HCT116 (cell line): ENCODE measurements at places on chromosomes 16 and 17. TPM values are rescaled to one million over a fixed set of nuclear protein-coding genes. Genes with fewer than 3 reads are reported as not detected.
A peak's percentile ranks its signal among the peaks of the same experiment; 100 is the strongest.

GRCh38 chr17:41811549-41812380 is at the start of gene P3H4:
Gene P3H4 (minus strand): TSS chr17:41811949. CDS start chr17:41811915, 34 bp downstream.
- no peaks in the 10 kb centered on the region for H3K27me3 ChIP-seq
- no peaks in the 10 kb centered on the region for H3K36me3 ChIP-seq
- peaks cover 10% of the 10 kb centered on the region; the same call in 1 of the 2 replicates for H3K4me1 ChIP-seq

DNA sequence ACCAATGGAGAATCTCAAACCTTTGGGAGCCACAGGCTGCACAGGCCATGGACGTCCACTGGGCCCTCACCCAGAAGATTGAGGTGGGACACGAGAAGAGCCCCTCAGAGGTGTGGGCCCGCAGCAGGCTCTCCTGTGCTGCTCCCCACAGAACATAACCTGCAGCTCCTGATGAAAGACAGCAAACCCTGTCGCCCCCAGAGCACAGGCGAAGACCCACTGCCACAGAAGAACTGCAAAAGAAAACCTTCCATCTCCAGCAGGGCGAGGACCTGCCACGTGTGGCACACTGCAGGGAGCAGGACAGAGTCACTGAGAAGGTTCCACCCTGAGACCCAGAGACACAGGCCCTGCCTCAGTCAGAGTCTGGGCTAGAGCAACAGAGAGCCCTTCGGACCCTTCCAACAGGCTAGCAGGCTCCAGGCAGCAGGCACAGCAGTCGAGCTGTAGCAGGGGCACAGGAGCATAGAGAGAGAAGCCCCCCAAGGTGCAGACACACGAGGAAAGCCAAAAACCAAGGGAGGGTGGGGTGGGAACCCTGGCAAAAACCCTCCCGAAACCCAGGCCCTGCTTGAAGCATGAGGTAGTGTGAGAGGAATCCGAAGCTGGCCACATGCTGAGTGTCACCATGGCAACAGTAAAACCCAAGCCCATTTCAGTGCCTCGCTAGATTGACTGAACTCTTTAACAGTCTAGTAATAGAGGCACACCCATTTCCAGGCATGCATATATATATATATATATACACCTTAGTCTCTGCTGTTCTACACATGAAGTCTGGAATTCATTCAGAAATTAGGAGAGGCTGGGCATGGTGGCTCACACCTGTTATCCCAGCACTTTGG is 60.0 kb upstream of the CHMP6 start:
- H3K27ac ChIP-seq = no peak overlapping the region
- H3K4me3 ChIP-seq = no peak overlapping the region
- H3K36me3 ChIP-seq = no peaks in the 10 kb centered on the region
- H3K4me1 ChIP-seq = peaks cover 6% of the 10 kb centered on the region; the same call in 1 of the 2 replicates
- no peaks in the 10 kb centered on the region for H3K27me3 ChIP-seq
- peak; percentile 12 for DNase-seq

DNA sequence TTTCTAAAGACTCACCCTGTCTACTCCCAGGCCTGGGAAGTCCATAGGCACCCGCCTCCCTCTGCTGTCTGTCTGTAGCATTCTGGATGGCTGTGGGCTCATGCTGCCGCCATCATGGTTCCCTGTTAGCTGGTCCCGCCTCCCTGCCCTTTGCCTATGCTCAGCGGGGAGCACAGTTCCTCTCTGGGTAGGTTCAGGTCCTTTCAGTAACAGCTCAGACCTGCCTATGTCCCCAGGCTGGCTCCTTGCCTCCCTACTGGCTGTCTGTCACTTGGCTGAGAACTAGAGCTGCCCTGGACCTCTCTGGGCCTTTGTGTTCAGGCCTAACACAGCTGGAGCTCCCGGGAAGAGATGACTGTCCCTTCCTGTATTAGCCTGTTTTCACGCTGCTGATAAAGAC is 317.9 kb downstream of the SNX29 start:
- H3K27ac ChIP-seq = no peak overlapping the region
- no peaks in the 10 kb centered on the region for H3K36me3 ChIP-seq
- H3K4me3 ChIP-seq = no peak overlapping the region
- no peaks in the 10 kb centered on the region for H3K27me3 ChIP-seq
- DNase-seq = no peak
- H3K4me1 ChIP-seq = no peaks in the 10 kb centered on the region

DNA sequence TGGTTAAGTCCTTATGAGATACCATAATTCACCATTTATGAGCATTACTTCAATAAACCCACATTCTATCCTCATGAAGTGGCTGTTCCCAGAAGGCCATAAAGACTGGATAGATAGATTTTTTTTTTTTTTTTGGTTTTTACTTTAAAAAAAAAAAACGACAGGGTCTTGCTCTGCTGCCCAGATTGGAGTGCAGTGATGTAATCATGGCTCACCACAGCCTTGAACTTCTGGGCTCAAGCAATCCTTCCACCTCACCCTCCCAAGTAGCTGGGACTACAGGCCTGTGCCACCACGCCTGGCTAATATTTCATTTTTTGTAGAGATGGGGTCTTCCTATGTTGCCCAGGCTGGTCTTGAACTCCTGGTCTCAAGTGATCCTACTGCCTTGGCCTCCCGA is 102.3 kb downstream of the XYLT1 start:
- H3K4me3 ChIP-seq = no peak overlapping the region
- H3K4me1 ChIP-seq = 0 out of 2 replicates have a peak, but pooled peaks cover 3% of the 10 kb centered on the region
- H3K27me3 ChIP-seq = peaks cover 12% of the 10 kb centered on the region; the same call in 1 of the 2 replicates

DNA sequence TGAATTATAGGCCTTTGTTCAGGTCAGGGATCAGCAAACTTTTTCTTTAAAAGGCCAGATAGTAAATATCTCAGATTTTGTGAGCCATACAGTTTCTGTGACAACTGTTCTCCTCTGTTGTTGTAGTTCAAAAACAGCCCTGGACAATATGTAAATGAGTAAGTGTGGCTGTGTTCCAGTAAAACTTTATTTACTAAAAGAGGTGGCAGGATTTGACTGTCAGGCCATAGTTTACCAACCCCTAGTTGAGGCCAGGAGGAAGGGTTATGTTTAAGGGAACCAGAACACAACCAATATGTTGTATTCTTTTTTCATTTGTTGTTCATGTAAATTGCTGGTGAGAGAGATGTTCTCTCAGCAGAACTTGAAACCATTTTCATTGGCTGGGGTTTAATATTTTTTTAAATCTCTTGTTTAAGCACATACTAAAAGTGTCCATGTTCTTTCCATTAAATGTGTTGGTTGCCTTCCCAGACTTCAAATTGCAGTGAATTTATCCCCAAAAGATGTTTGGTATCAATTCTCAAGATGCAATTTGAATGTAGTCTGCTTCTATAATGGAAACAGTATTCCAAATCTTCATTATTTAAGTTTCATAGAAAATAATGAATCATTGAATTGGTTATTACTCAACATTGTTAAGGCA is 260.3 kb downstream of the FTO start:
- no peaks in the 10 kb centered on the region for H3K4me1 ChIP-seq
- DNase-seq = no peak
- no peaks in the 10 kb centered on the region for H3K36me3 ChIP-seq
- no peaks in the 10 kb centered on the region for H3K27me3 ChIP-seq
- H3K4me3 ChIP-seq = no peak overlapping the region

DNA sequence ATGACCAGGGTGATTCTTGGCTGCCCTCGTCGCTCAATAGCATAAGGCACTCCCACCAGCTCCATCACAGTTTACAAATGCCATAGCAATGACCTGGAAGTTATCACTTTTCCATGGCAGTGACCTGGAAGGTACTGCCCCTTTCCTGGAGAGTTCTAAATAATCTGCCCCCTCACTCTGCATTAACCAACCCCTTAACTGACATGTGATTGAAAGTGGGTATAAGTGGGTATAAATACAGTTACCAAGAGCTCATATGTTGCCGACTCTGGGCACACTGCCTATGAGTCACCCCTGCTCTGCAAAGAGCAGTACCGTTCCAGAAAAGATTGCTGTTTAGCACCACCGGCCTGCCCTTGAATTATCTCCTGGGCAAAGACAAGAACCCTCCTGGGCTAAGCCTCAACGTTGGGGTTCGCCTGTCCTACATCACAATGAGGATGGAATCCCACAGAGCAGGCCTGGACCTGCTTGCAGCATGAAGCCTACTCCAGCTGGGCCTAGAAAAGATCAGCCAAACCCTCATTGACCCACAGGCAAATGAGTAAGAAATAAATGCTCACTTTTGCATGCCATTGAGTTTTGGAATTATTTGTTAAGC is 95.2 kb upstream of the SEC14L1 start:
- no peak overlapping the region for H3K4me3 ChIP-seq
- H3K27me3 ChIP-seq = no peaks in the 10 kb centered on the region
- DNase-seq = no peak
- peaks cover 5% of the 10 kb centered on the region for H3K4me1 ChIP-seq
- H3K27ac ChIP-seq = no peak overlapping the region

DNA sequence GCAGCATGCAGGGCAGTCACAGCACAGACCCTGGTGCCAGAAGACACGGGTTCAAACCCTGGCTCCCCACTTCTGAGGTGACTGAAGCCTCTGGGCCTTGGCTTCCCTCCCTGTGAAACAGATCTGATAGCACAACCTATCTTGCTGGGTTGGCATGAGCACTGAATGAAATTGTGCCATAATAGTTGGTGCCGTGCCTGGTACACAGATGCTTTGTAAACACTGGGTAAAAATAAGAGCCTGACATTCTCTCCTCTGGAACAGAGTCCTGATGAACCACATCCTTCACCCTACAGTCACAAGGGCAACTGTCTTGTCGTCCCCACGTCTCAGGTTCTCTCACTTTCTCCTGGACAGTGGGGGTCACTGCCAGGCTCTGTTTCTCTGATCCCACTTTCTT is 35.7 kb downstream of the NOS2 start:
- no peaks in the 10 kb centered on the region for H3K36me3 ChIP-seq
- H3K27ac ChIP-seq = no peak overlapping the region
- no peak overlapping the region for H3K4me3 ChIP-seq
- DNase-seq = no peak

DNA sequence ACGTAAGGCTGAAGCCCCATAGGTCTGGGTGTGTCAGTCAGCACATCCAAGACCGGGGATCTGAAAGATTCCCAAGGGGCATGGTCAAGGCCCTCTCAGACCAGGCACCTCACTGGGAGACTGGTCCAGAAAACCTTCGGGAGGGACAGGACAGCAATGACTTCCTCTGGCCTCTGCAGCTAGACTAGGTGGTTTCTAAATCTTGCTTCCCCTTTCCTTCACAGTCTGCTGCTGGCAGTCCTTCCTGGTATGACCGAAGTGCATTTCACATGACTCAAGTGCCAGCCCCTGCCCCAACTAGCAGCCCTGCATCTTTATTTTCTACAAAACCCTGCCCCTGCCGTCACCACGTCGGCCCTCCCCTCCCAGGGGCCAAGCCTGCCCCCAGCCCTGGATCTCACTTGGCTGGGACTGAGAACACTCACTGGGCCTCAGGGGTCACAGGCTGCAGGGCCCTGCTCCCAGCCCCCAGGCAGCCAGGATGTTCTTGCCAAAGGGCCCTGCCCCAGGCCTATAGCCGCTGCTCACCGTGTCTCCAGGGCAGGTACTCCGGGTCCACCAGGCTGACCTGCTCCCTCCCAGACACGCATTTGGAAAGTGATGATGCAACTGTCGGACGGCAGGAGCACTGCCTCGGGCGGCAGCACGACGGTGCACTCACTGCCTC is 18.3 kb downstream of the POLR3K start:
- peaks cover 7% of the 10 kb centered on the region; the same call in 1 of the 2 replicates for H3K4me1 ChIP-seq
- DNase-seq = no peak
- H3K27ac ChIP-seq = no peak overlapping the region
- no peaks in the 10 kb centered on the region for H3K27me3 ChIP-seq
- H3K4me3 ChIP-seq = no peak overlapping the region
- no peaks in the 10 kb centered on the region for H3K36me3 ChIP-seq

DNA sequence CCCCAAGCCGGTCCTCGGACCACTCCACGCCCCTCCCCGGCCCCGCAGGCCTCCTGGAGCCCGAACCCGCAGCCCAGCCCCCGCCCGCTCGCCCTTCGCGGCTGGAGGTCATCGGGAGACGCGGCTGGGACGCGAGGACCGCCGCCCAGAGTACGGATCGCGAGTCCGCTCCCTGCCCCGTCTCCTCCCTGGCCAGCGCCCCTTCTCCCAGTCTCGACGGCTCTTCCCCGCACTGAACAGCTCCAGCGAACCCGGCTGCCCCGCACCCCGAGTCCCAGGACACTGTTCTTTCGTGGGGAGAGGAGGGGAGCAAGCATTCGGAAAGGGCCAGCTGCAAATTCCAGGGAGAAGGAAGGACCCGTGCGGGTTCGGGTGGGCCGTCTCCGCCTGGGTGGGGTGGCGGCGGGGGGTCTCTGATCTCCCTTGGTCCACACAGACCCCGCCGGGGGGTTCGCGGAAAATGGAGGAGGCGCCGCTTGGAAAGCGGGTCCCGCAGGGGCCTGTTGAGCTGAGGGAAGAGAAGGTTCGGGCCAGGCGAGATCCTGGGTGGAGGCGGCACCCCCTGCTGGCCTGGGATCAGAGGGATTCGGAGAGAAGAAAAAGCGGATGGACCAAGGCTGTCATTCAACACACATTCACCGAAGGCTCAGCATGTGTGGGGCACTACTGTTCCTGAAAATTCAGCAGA is 632 bp upstream of the RTN4RL1 start:
- peak overlapping the region; percentile 58 for H3K4me3 ChIP-seq
- peak overlapping the region; percentile 16; the same call in 1 of the 2 replicates for H3K27ac ChIP-seq
- H3K27me3 ChIP-seq = no peaks in the 10 kb centered on the region
- H3K36me3 ChIP-seq = no peaks in the 10 kb centered on the region
- peaks cover 11% of the 10 kb centered on the region; the same call in 1 of the 2 replicates for H3K4me1 ChIP-seq

GRCh38 chr16:81739503-81739902 is 39.6 kb upstream of the PLCG2 start:
- no peaks in the 10 kb centered on the region for H3K36me3 ChIP-seq
- no peak overlapping the region for H3K4me3 ChIP-seq
- no peaks in the 10 kb centered on the region for H3K27me3 ChIP-seq
- H3K27ac ChIP-seq = no peak overlapping the region
- H3K4me1 ChIP-seq = peaks cover 11% of the 10 kb centered on the region
- no peak for DNase-seq

The ADAT1 gene
- 44.2 TPM for total RNA-seq

The NFE2L1 gene
- total RNA-seq = 135 TPM

The SNX20 gene
- total RNA-seq = 0.07 TPM

The PIPOX gene
- total RNA-seq = 1.8 TPM

The SDR42E2 gene
- total RNA-seq = 0.27 TPM

The WDR81 gene
- total RNA-seq = 17.3 TPM

The SEC14L5 gene
- 0.27 TPM for total RNA-seq

The CACNG5 gene
- not detected for total RNA-seq

The FOXN1 gene
- not detected for total RNA-seq
